ENCODE measurements at places on chromosomes 5 and 9.
A peak's percentile ranks its signal among the peaks of the same experiment; 100 is the strongest.

- DNase-seq: no peak
These were observed 6.5 kb upstream of the RICTOR start for GRCh38 chr5:39080597-39081204.

- peak; percentile 55 for DNase-seq
These were observed 32.0 kb downstream of the SAR1B start for GRCh38 chr5:134600600-134600999.

GRCh38 chr5:91306497-91306896, 76.6 kb downstream of the ARRDC3 start:
- no peak for DNase-seq

- DNase-seq: no peak
These were observed 3.6 kb downstream of the NR3C1 start for GRCh38 chr5:143399616-143400540.

DNA sequence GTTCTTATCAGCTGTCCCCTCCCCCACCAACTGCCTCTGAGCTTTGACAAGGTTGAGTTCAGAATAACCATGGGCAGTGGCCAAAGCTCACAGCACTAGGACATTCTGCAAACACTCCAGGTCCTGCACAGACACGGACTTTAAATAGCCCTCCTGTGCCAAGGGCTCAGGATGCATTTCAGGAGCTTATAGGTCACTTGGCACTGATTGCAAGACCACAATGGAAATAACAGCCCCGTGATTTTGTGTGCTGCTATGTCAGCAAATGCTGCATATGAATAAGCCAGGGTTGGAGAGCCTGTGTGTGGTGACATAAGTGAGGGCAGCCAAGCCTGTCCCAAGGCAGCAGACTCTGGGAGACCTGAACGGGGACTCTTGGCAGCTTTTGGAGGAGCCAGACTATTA, 150.7 kb downstream of the DMRT2 start:
- DNase-seq: peak; percentile 45

GRCh38 chr5:83991566-83992224, 271.0 kb upstream of the HAPLN1 start:
- DNase-seq: no peak

DNA sequence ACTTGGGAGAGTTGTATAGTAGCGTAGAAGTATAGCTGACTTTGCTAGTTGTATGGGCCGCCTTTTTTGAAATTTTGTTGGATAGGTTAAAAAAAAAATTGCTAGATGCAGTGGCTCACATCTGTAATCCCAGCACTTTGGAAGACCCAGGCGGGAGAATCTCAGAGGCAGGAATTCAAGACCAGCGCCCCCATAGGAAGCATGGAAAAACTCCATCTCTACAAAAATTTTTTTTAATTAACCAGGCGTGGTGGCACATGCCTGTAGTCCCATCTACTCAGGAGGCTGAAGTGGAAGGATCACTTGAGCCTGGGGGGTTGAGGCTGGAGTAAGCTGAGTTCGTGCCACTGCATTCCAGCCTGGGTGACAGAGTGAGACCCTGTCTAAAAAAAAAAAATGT, 59.2 kb downstream of the SMC5 start:
- no peak for DNase-seq

DNA sequence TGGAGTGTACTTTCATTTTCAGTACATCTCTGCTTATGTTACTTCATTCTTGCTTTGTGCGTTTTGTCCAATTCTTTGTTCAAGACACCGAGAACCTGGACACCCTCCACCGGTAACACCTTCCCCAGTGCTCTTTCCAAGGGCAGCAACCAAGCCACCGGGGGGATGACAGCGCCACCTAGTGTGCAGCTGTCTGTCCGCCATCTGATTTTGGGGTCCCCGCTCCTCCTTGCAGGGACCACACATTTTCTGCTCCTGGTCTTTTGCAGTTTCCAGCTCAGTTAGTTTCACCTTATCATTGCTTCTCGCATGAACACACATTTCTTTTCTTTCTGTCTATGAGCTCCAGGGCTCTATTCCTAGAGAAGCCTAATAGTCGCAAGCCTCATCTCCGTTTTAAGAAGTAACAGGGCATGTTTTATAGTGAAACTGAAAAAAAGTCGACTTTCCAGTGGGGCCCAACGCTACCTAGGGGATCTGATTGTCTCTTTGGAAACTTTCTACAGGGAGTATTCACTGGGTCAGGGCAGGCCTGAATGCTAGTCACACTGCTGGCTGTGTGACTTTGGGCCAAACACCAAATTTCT, 152.1 kb downstream of the FSTL4 start:
- DNase-seq: no peak

DNA sequence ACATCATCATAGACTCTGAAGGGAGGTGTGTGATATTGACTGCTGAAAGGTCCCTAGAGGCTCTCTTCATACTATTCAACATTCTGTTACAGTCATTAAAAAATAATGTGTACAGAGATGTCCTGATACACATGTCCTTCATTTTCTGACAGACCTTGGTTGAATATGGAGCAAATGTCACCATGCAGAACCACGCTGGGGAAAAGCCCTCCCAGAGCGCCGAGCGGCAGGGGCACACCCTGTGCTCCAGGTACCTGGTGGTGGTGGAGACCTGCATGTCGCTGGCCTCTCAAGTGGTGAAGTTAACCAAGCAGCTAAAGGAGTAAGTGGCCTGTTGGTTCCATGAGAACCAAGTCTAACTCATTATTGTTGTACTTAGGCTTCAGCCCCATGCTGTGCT, 132.4 kb downstream of the SNCAIP start:
- no peak for DNase-seq

- peak; percentile 41 for DNase-seq
These were observed 23.4 kb downstream of the PAM start for GRCh38 chr5:102778478-102778877.

GRCh38 chr5:87300744-87301143, 33.1 kb downstream of the RASA1 start:
- DNase-seq: peak; percentile 89

GRCh38 chr9:1938135-1938534, 77.0 kb upstream of the SMARCA2 start:
- no peak for DNase-seq

GRCh38 chr5:62341783-62342475, 35.9 kb downstream of the KIF2A start:
- no peak for DNase-seq

- DNase-seq: no peak
These were observed 204.7 kb upstream of the ZNF608 start for GRCh38 chr5:124951105-124951504.

DNA sequence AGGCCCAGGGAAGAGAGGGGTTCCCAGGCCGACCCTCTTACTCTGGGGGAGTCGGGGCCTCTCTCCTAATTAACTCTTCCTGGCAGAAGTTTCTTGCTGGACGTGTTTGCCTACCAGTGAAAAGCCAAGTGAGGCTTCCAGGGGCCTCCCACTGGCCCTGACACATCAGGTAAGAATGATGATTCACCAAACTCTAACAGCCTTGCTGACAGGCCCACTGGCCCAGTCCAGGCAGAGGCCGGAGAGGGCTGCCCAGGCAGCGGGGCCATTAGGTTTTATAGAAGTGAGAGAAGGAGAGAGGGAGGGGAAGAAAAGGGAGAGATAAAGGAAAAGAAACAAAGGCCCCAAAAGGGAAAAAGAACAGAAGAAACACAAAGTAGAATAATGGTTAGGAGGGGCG, 50.8 kb upstream of the FOXE1 start:
- DNase-seq: peak; percentile 30

DNA sequence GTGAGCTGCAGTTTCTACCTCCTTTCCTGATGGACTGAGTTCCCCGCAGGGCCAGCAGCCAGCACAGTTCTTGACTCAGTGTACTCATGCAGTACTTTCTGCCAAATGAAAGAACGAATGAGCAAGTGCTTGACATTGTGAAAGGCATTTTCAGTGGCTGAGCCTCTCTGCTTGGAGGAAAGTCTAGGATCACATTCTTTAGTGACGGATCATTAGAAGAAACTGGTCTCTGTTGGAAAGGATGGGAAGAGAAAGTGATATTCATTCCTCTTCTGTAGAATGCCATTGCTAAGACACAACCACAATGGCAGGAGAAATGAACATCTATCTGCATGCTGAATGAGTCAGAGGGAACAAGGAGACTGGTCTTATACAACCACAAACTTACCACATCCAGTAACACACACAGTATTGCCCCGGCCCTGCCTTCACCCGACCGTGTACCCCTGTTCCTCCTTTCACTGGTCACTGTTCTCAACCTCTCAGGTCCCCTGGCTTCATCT, 206.9 kb downstream of the CRB2 start:
- peak; percentile 81 for DNase-seq

GRCh38 chr5:119037496-119038215, 33.2 kb upstream of the DMXL1 start:
- no peak for DNase-seq

- peak; percentile 94 for DNase-seq
These were observed 81.9 kb upstream of the RARS1 start for GRCh38 chr5:168404365-168404764.

- DNase-seq: peak; percentile 41
These were observed 268.4 kb downstream of the ELAVL2 start for GRCh38 chr9:23557689-23558088.

GRCh38 chr9:132077881-132078698, 1.6 kb downstream of the MED27 start:
- peak; percentile 27 for DNase-seq

DNA sequence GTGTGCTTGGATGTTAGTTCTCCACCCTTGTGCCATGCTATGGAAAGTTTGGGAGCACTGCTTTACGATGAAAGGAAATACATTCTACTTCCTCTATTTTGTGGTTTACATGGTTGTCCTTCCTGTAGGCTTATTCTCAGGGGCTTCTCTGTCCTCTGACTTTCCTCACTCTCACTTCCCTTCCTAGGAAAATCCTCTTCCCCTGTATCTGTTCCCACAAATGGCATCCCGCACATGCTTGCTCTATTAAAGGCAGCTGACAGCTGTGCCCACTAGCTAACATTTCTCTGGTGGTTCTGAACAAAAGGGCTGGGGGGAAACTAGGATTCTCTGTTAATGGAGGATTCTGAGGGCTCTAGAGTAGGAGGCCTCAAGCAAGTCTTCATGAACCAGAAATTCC, 52.4 kb downstream of the FAM170A start:
- no peak for DNase-seq

DNA sequence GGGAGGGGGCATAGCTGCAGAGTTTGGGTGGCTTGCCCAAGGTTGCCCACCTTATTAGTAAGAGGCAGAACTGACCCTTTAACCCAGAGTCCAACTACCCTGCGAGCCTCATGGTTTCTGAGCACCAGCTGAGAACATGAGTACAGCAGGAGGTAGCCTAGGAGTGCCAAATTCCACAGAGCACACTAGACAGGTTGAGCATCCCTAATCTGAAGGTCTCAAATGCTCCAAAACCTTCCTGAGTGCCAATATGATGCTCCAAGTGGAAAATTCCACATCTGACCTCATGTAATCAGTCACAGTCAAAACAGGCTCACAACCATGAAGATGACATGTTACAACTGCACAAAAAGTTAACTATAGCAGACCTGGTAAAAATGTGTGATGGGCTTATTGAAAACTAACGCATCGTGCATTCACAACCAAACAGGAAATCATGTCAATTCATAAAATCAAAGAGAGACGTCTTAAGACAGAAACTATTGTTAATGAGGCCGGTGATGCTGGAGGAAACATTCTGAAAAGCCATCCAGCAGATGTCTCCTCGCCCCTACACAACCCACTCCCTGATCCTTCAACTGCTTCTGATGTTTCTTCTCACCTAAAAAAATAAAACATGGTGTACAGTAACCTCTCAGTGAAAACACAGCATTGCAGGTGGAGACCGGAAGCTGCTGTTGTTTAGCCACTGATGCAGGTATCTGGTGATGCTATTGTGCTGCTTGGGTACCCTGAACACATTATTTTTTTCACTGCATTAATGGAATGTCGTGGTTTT, 25.0 kb downstream of the PTCH1 start:
- no peak for DNase-seq

DNA sequence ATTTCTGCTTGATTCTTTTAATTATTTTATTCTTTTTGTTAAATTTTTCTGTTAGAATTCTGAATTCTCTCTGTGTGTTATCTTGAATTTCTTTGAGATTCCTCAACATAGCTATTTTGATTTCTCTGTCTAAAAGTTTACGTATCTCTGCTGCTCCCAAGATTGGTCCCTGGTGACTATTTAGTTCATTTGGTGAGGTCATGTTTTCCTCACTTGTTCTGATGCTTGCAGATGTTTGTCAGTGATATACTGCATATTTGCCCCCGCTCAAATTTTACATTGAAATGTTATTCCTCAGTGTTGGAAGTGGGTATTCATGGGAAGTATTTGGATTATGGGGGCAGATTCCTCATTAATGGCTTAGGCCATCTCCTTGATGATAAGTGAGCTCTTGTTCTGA, 105.3 kb downstream of the PRDM9 start:
- no peak for DNase-seq

- DNase-seq: no peak
These were observed 124.3 kb downstream of the ENC1 start for GRCh38 chr5:74516211-74516636.

GRCh38 chr9:80320480-80320879, 748.7 kb downstream of the TLE4 start:
- peak; percentile 7 for DNase-seq

DNA sequence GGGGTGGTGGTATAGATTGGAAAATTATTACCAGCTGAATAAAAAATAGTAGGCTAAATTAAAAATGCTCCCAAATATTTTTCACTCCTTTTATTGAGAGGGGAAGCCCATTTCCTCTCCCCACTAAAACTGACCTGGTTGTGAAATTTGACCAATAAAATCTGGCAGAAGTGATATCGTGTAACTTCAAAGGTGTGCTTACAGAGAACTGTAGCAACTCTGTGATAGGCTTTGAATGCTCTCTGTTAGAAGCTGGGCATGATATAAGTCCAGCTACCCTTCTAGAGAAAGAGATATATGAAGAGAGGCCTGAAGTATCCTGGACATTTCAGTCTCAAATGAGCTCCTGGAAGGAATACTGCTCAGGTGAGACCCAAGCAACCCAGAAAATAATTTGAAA, 10.2 kb upstream of the RFK start:
- DNase-seq: no peak

- DNase-seq: no peak
These were observed 3.2 kb downstream of the CRHBP start for GRCh38 chr5:76956033-76956432.

- no peak for DNase-seq
These were observed 530 bp downstream of the RAPGEF1 start for GRCh38 chr9:131739133-131739958.

DNA sequence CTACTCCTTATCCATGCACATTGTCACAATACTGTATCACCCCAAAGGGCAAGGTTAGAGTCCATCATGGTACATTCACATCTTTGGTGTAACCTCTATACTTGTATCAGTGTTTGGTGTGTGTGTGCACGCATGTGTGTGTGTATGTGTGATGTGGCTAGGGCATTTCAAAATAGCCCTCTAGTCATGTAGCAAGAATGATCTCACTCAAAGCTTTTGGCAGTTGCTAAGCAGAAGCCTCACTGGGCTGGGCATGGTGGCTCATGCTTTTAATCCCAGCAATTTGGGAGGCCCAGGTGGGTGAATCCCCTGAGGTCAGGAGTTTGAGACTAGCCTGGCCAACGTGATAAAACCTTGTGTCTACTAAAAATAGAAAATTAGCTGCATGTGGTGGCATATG, 245.3 kb downstream of the ADGRV1 start:
- DNase-seq: no peak

DNA sequence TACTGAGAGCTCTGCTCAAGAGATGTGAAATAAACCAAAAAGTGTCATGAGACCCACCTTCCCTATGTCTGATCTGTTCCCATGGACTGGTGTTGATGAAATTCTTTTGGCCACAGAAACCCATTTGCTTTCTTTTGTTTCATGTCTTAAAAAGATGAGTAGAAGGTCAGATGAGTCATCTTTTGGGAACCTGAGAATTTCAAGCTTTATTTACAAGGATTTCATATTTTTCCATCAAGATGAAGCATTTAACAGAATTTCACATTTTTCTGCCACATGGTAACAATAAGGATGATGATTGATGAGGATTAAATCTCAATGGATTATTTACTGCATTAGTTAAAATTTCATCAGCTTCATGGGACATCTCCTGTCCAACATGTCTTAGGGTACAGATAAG, 337.8 kb downstream of the DEPDC1B start:
- peak; percentile 46 for DNase-seq

Data from skeletal muscle cell (primary cell).